ENCODE measurements at places on chromosomes 1 and 21.

DNA sequence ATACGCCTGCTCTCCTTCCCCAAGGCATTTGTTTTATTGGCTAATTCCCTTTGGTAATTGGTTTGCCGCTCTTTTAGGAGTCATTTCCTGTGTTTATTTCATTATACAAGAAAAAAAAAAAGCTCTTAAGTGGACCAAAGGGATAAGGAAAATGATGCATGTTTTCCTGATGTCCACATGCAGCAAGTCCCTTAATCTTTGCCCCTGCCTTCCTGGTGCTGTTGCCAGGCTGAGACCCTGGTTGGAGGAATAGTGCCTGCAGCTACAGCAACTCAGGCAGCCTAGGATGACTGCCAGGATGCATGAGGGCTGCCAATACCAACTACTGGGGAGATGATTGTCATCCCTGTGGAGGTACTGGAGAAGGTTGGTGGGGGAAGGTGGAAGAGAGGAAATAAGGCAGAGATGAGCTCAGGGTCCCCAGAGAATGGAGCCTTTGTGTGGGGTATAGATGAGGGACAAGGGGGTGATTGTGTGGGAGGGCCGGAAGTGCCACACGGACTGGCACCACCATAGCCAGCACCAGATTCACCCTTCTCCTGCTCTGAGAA, 6.1 kb upstream of the GATAD2B start:
- DNase-seq = peak; percentile 64

GRCh38 chr1:182391028-182391361, 595 bp downstream of the GLUL start:
- no peak for DNase-seq

- DNase-seq = no peak
Measured at GRCh38 chr1:31368611-31369107, 4.2 kb downstream of the FABP3 start.

DNA sequence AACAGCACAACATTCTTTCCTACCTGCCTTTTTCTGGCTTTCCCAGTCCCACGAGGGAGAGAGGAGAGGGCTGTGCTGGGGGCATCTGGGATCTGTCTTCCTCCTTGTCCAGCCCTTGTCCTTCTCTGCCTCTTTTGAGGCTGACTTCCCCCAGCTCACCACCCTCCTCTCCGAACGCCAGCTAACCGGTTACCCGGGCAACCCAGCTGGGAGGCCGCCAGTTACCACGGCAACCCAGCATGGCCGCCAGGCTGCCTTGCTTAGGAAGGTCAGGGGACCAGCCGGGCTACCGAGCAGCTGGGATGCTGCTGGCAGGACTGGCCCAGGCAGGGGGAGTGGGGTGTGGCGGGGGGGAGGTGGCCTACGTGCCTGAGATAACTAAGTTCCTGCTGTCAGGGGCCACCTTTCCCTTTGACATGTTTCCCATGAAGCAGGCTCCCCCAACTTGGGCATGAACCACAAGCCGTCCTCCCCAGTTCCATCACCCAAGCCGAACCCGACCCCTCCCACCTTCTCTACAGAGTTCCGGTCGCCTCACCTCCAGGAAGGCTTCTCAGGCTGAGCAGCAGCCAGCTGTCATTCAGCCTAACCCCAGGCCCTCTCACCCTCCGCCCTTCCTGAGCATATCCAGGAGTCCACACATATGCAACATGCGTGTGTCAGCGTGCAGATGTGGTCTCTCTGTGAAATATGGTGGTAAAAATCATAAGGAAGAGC, 8.7 kb downstream of the PLEKHA6 start:
- DNase-seq = peak; percentile 48

- peak; percentile 85 for DNase-seq
Measured at GRCh38 chr1:163561580-163562295, 240.0 kb downstream of the NUF2 start.

- no peak for DNase-seq
Measured at GRCh38 chr1:156833603-156834002, 17.0 kb upstream of the SH2D2A start.

DNA sequence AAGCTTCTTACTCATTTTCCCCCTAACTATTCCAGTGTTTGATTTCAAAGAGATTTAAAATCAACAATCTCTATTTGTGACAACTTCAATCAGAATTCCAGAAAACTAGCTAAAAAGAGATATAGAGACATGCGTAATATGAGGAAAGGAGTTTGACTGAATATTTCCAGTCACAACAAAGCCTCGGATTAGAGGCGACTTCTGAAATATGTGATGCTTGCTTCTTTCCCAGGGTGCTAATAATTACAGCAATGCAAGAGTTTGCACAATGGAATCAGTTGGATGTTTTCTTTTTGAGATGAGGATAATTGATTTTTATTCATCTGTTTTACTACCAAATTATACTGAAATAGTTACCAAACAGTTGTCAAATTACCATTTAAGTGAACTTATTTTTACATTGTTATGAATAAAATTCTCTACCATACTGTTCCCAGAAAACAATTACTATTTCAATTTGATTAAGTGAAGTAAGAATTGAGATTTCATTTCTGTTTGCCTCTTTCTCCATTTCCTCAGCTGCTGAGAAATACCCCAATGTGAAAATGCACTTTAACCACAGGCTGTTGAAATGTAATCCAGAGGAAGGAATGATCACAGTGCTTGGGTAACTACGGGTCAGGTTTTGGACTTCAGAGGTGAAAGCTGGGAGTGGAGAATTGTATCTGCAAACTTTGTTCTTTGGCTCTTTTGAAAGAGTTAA, 28.1 kb downstream of the KMO start:
- DNase-seq = peak; percentile 7

DNA sequence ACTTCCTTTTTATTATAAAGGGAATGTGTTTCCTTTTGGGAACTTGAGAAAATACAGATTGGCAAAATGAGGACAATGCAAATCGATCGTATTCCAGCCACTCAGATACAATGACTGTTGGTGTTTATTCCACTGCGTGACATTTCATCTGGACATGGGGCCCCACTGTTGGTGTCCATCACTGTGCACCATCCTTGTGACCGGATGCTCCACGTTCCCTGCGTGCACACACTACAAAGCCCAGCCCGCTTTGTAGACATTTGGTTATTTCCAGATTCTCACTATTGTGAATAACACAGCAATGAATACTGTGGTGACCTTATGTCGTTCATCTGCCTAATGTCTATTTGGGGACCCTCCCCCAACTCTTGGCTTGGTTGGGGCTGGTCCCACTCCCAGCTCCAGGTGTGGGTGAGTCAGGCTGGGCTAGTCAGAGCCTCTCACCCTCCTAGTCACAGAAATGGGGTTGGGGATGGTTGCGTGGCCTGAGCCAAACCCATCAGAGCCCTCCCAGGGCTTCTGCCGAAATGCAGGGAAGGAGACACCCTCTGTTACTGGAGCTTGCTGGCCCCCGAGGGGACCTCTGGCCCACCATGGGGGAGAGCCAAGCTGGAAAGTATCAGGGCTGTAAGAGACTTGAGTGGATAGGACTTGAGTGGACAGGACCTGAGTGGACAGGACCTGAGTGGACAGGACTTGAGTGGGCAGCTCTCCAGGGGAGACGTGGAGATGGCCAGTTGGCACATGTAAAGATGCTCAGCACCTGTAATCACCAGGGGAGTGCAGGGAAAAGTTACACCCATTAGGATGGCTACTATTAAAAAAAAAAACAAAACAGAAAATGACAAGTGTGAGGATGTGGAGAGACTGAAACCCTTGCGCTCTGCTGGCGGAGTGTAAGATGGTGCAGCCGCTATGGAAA, 57.1 kb upstream of the ADARB1 start:
- no peak for DNase-seq

DNA sequence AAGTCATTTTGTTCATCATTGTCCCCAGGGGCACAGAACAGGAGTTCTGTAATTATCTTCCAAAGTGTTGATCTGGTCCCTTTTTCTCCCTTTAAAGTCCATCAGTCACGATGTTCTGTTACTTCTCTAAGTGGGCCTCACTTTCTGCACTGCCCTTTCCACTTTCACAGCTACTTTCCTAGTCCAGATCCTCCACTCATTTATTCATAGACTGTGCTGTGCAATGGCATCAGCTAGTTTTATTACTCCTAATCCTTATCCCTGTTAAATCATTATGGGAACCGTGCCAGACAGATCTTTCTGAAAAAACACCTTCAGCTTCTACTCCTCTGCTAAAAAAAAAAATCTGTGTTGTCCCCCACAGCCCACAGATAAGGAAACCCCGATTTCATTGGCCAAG, 64.0 kb upstream of the BCL10 start:
- peak; percentile 37 for DNase-seq

GRCh38 chr1:67700692-67701410, 15.8 kb downstream of the GADD45A start:
- no peak for DNase-seq

GRCh38 chr21:44734026-44734745, 22.8 kb upstream of the TSPEAR start:
- no peak for DNase-seq

GRCh38 chr1:63833363-63834119, 59.7 kb downstream of the ROR1 start:
- no peak for DNase-seq

GRCh38 chr1:26049531-26050247, 3.8 kb upstream of the SLC30A2 start:
- no peak for DNase-seq

GRCh38 chr1:44316231-44316759, 38.8 kb downstream of the ERI3 start:
- DNase-seq = no peak

DNA sequence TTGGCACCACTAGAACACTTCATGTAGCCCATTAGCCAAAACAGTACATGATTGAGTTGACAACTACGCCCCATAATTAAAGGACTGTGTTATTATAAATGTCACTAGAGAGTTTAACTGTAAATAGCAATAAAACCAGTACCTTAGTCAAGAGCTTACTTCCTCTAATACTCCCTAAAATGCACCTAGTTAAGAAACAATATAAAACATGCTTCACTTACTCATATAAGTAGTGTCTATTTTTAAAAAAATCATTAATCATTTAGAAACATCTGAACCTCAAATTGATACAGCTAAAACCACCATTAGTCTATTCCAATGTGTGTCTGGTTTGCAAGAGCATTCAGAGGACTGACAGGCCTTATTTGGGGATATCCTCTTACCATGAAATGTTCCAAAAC, 25.3 kb downstream of the PTP4A2 start:
- no peak for DNase-seq

DNA sequence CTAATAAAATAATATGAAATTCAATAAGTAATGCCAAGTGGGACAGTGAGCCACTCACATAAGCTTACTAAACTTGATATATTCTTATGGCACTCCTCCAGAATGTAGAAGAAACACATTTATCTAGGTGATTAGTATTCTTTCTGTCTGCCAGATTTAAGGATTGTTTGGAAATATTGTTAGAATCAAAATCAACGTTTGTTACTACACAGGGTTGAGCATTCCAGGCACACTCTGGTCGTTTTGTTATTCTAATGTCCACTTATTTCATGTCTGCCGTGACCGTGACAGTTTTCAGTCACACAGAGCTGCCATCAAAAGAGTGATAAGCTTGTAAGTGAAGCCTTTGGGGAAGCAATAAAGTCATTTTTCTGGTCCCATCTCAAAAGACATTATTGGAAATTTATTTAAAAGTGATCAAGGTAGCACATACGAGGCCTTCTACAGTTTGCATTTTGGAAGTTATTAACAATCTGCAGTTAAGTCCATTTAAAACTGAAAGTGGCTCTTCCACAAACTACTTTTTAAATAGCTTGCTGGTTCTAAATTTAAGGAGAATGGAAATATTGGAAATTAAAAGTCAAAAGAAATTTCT, 38.0 kb downstream of the NFIA start:
- DNase-seq = no peak

GRCh38 chr1:156489935-156490293, 10.7 kb downstream of the MEF2D start:
- DNase-seq = no peak

DNA sequence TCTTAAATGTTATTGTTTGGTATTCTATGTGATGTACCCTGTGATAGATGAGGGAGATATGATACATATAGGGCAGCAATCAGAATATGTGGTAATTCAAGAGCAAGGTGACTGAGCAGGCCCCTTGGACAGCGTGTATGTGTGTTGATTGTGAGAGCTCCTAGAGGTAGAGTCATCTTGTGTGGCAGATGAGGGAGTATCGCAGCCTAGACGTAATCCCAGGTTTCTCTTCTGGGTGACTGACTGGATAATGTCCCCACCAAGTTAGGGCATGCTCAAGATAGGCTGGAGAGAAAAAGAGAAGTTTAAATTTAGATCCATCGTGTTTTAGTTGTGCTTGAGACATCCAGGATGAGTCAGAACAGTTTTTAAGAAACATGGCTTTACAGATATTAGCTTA, 185.3 kb downstream of the ZP4 start:
- DNase-seq = no peak

GRCh38 chr1:9717193-9718005, 65.9 kb downstream of the PIK3CD start:
- DNase-seq = no peak

- DNase-seq = peak; percentile 50
Measured at GRCh38 chr1:90713741-90714509, 3.2 kb downstream of the BARHL2 start.

GRCh38 chr1:42529724-42530181, 66.7 kb downstream of the CCDC30 start:
- DNase-seq = no peak

- DNase-seq = peak; percentile 41
Measured at GRCh38 chr1:206809504-206810084, 37.3 kb upstream of the IL10 start.

- DNase-seq = peak; percentile 66
Measured at GRCh38 chr1:233518344-233518743, 95.6 kb upstream of the KCNK1 start.

DNA sequence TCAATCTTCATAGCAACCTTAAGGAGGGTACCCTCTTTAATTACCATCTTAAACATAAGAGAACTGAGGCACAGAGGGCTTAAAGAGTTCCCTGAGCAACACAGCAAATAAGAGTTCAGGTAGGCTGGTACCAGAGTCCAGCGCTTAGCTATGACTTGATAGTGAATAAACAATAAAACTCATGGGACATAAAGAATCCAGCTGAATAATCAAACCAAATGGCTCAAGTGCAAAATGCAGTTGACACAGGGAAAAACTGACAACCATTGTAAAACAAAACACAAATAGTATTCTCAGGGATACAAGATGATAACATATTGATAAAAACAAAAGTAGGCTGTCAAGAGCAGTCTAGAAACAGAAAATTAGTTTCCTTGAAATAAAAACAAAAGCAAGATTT, 176.9 kb upstream of the HMGB4 start:
- DNase-seq = no peak

GRCh38 chr1:67339623-67340343, 32.1 kb downstream of the IL12RB2 start:
- DNase-seq = no peak

All from A673 (cell line).